ENCODE measurements at places on chromosomes 1 and 21.

GRCh38 chr1:224498574-224499170 lies 64.1 kb upstream of the WDR26 start:
- no peak for DNase-seq

DNA sequence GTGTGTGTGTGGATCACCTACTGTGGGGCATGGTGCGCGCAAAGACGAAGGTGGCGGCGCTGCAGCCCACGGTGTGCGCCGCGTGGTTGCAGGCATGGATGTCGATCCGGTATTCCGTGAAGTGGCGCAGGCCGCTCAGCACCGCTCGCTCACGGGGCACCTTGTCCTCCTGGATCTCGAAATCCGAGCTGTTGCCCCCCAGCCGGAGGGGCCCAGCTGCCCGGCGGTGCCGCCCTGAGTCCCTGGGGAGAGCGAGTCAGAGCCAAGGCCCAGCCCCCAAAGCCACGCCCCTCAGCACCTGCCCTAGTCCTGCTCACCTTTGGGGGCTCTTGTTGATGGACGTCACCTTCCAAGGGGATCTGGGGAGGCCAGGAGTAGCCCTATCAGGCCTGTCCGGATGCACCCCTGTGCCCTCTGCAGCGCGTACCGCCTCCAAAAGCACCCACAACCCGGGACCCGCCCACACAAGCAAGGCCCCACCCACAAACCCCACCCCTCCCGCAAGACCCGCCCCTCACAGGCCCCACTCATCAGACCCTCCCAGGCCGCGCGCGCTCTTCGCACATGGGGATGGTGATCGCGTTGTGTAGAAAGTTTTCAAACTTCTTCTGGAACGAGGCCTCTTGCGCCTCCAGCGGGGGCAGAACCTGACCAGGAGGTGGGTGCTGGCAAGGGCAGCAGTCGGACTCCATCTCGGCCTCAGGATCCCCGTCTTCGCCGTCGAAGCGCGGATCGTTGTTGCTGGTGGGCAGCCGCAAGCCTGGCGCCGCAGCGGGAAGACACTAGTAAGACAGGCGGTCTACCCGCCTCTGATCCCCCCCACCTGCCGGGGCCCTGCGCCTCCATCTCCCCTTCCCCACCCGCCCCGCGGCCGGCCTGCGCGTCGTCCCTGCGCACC lies 13.6 kb downstream of the INSRR start:
- no peak for DNase-seq

- DNase-seq: no peak
Measured at GRCh38 chr1:3593334-3593733, 18.0 kb downstream of the MEGF6 start.

DNA sequence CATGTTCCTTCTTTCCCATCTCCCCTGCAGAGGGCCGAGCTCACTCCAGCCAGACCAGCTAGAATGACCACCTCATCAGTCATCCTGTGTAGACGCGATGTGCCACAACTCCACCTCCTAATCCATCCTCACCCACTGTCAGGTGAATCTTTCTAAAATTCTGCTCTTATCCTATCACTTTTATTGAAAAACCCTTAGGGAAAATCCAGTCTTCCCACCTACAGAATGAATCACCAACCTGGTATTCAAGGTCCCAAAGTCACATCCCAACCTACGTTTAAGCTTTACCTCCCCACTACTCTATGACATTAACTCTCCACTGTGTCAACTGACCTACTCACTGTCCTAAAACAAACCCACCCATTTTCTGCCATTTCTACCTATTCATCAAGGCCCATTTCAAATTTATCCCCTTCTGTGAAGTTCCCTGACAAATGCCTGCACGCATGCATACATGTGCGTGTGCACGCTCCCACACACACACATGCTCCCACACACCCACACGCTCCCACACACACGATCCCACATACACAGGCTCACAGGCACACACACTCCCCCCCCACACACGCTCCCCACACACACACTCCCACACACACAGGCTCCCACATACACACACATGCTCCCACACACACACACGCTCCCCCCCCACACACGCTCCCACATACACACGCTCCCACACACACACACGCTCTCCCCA lies 27.7 kb downstream of the HSF2BP start:
- DNase-seq: no peak

DNA sequence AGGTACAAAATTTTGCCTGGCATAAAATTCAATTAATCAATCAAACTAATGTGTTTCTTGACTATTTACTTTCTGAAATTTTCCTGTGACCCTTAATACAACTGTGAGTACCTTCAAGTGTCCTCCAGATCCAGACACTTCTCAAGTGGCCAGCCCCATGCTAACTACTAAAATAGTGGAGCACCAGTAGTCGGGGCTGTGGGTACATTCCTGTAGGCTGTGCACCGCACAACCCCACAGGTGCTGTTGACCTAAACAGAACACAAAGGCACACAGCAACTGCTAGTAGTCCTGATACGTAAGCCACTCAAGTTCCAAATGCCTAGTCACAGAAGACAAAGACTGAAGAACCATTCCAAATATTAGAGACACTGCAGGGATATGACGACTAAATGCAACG lies 36.6 kb downstream of the TMEM50B start:
- no peak for DNase-seq

DNA sequence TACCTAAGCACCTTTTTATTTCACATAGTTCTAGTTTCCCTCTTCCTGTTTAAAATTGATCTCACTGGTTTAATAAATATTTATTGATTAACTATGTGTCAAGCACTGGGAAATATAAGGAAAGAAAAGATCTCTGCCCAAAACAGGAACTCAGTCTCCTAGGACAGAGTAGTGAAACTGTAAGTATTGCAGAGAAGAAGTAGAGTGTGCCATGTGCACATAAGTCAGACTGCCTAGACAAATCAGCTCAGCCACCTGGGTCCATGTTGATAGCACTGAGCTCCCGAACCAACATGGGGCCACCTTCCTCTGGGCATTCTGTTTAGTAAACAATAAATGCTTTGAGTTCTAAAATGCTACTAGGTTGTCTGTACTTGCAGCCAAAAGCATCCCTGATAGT lies 9.8 kb upstream of the SSX2IP start:
- no peak for DNase-seq

DNA sequence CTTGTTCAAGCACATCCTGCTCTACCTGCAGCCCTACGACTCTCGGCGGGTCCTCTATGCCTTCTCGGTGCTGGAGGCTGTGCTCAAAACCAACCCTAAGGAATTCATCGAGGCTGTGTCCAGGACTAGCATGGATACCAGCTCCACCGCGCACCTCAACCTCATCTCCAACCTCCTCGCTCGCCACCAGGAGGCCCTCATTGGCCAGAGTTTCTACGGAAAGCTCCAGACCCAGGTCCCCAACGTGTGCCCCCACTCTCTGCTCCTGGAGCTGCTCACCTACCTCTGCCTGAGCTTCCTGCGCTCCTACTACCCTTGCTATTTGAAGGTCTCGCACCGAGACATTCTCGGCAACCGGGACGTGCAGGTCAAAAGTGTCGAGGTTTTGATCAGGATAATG lies 74.3 kb upstream of the MORC3 start:
- DNase-seq: no peak

GRCh38 chr1:31112266-31112935 lies 46.9 kb upstream of the PUM1 start:
- no peak for DNase-seq

GRCh38 chr1:30600258-30600657 lies 123.1 kb downstream of the MATN1 start:
- no peak for DNase-seq

DNA sequence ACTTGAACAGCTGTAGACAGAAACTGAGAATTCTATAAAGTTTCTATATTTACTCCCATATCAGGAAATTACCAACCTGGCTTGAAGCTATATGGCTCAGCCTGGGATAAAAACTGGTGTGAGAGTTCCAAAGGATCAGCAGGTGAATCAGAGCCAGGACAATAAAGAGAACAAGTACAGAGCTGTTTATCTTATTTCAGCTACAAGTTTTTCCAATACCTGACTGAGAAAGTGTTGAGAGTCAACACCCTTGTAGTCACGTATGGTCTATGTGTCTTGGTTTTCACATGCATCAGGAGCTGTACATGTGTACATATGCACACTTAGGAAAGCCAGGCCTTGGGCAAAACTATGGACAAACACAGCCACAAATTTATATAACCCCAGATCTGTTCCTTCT lies 40.7 kb upstream of the CXADR start:
- no peak for DNase-seq

DNA sequence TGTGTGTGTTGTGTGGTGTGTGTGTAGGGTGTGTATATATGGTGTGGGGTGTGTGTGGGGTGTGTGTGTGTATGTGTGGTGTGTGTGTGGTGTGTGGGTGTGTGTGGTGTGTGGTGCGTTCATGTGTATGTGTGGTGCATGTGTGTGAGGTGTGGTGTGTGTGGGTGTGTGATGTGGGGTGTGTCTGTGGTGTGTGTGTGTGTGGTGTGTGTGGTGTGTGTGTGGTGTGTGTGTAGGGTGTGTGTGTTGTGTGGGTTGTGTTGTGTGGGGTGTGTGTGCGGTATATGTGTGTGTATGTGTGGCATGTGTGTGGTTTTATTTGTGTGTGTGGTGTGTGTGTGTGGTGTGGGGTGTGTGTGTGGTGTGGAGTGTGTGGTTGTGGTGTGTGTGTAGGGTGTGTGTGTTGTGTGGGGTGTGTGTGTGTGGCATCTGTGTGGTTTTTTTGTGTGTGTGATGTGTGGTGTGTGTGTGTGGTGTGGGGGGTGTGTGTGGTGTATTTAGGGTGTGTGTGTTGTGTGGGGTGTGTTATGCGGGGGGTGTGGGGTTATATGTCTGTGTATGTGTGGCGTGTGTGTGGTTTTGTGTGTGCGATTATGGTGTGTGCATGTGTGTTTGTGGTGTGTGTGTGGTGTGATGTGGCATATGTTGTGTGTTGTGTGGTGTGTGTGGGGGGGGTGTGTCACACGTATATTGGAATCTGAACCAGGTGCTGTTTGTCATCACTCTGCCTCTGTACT lies 17.1 kb upstream of the ZBTB21 start:
- no peak for DNase-seq

- DNase-seq: no peak
Measured at GRCh38 chr1:234311414-234311813, 61.8 kb upstream of the COA6 start.

DNA sequence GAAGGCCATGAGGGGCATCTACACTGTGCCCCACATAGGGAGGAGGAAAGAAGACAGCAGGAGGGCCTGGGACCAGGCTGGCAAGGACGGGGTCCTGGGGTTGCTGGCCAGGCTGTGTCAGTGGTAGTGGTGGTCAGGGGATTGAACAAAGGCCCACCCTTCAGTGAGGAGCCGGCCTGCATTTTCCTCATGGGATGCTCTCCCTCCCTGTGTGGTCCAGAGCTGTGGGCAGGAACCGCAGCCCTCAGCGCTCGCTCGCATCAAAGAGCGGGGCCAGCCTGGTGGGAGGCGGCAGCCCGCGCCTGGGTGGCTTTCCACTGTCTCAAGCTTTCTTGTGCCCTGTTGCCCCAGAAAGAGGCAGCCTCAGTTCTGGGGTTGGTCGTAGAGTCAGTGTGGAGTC lies 24.8 kb downstream of the LHX4 start:
- DNase-seq: no peak

DNA sequence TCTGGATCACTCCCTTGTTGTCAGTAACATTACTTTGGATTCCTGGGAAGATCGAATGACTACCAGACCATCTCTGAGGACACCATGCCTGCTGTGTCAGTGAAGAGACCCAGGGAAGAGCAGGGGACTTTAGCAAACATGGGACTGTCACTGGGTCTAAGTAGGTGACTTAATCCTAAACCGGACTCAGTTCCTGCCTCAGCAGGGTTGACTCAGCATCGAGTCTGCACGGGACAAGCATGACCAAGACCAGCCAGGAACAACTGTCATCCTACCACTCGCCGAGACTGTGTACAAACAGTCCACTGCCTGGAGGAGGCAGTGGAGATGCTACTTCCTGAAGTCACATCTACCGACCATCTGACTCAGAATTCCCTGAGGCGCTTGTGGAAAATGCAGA lies 53.2 kb upstream of the RAB4A start:
- DNase-seq: no peak

GRCh38 chr1:21547876-21548275 lies 38.7 kb downstream of the ALPL start:
- DNase-seq: no peak

DNA sequence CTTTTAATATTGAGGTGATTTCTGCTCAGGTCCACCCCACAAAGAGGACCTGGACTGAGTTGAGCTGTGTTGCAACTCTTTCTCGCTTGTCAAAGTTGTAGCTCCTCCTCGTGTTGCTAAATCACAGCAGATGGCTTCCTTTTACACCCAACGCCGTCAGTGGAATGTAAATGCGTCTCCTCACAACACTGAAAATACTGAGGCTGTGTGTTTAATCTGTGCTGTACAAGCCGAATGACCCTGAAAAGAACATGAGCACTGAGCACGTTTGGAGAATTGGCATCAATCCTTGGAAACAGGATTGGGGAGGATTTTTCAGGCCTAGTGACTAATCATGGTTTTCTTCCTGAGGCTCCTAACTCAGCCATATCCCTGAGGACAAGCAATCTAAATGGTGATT lies 196.0 kb downstream of the CRB1 start:
- DNase-seq: no peak

GRCh38 chr1:181135815-181136737 lies 47.6 kb downstream of the IER5 start:
- no peak for DNase-seq

DNA sequence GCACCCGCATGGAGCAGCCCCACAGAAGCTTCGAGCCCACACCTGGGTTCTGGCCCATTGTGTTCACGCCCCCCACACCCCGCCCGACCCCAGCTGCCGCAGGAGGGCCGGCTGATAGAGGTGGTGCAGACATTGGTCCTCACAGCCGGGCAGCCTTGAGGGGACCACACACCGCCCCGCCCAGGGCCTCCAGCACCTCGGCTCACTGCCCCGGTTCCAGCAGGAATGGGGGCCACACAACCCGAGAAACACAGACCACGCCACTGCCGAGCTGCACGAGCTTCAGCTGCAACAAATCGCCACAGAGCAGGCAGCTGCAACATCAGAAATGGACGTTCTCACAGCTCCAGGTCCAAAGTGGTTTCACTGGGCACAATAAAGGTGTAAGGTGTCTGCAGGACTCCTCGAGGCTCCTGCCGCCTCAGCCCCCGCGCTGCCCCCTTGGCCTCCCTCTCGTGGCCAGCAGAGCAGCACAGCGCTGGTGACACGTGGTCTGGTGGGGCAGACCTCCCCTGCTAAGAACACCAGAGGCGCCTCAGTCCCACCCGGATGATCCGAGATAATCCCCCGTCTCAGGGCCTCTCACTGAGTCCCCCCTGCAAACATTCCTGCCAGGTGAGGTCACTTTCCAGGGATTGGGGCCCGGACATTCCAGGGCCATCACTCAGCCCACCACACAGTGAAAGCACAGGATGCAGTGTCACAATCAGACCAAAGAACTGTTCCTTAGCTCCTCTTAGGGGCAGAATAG lies 62.3 kb upstream of the ADARB1 start:
- DNase-seq: no peak

DNA sequence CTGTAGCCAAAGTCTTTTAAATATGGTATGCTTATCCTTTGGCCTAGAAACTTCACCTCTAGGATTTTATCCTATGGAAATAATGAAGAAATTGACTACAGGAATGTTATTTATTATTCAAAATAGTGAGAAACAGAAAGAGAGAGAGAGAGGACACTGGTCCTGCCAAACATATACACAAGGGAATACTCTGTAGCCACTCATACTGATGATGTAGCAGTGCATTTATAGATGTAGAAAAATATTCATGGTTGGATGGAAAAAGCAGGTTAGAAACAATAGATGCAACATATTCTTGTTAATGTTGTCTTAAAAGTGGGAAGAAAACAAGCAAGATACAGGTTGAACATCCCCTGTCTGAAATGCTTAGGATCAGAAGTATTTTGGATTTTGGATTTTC lies 22.2 kb upstream of the EPHB2 start:
- no peak for DNase-seq
